ENCODE measurements at places on chromosomes 3 and 15.
A peak's percentile ranks its signal among the peaks of the same experiment; 100 is the strongest.

DNA sequence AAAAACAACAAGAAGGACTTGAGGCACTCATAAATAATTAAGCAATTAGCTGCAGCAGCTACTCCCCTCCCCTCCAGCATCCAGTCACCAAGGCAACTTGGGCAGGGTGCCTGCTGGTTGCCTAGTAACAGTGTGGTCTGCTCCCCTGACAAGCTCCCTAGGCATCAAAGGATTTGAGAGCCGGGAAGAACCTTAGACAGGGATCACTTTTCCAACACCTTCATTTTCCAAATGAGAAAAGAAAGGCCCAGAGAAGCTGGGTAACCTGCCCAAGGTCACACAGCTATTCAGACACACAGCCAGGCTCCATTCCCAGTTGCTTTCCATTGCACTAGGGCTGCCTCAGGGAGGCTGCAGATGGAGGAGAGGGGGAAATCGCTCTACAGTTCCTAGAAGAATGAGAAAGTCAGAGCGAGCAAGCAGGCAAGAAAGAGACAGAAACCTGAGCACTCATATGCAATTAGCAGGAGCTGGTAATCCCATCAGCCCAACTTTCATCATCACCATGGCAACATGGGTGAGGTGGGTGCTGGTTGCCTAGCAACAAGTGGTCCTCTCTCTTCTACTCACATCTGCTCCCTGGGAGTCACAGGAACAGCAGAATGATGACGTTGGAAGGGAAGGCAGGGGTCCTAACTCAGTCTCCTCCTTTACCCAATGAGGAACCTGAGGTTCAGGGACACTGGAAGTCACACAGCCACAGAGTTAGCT is 3.6 kb upstream of the EIF4E3 start:
- DNase-seq = peak; percentile 19

GRCh38 chr3:78497021-78497420 is 1270.8 kb downstream of the ROBO1 start:
- no peak for DNase-seq

- no peak for DNase-seq
These were observed 2.9 kb downstream of the POLQ start for GRCh38 chr3:121542924-121543323.

DNA sequence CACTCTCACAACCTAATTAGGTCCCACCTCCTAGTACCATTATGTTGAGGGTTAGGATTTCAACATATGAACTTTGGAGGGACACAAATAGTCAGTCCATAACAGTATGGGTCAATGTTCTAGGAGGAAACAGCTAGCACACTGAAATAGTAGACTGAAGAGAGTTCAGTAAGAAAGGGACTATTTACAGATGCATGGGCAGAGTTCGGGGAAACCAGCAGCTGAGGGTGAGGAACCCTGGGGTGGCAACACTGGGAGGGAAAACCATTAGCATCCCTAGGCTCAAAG is 78.0 kb upstream of the PXYLP1 start:
- DNase-seq = no peak

GRCh38 chr3:195704433-195704999 is 16.3 kb upstream of the MUC20 start:
- DNase-seq = no peak

DNA sequence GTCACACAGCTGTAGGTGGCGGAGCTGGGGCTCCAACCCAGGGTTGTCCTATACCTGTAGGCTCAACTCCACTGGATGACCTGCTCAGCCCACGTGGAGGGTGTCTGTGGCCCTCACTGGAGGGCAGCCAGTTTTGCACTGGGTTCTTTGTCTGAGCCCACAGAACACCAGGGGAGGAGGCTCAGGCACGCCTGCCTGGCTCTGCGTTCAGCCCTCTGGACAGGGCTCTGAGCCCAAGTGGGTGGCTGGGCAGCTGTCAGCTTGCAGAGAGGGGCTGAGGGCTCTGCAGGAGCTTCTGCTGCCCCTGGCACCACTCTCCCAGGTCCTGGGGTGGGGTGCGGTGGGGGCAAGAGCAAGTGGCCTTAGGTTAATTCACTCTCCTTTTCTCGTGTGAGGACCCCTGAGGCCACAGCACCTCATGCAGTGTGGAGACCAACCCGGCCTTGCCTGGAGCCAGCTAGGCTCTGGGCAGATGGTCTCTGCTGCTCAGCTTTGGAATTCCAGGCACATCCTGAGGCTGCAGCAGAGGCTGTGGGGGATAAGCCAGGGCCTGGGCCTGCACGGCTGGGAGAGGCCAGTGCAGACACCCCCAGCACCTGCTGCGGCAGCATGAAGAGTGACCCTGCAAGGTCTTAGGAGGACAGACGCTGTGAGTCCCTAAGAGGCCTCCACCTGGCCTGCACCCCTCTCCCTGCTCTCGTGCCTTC is 23.5 kb downstream of the DUSP7 start:
- no peak for DNase-seq

- DNase-seq = no peak
These were observed 16.4 kb downstream of the SLCO2A1 start for GRCh38 chr3:134013280-134013679.

GRCh38 chr15:48354694-48355303 is 23.6 kb downstream of the DUT start:
- DNase-seq = no peak

DNA sequence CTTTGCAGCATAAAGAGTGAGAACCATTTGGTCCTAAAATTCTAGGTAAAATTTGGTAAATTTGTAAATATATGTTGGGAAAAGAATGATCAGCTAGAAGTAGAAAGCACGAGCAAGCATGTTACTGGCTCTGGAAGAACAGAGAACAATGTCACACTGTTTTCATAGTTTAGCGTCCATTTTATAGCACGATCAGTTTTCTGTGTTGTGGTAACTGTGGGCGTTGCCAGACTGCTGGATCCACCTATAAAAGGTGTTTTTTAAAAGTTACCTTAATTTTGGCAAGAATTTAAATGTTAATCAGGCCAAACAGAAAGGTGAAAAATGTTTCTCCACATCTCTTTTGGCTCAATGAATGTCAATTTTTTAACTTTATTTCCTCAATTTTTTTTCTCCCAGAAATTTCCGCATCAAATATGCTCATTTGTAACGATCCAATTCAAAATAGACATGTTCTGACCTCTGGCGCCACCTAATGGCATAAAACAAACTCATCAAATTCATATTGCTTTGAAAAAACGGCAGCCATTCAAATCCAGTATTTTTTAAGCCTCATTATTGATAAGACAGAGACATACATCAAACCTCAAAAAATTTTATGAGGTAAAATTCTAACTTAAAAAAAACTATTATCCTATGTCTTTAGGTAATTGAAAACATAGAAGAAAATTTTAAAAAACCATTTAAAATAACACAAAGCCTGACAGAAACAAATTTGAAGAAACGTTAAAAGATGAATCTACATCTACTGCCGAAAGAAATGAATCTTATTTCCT is 5.5 kb upstream of the GP5 start:
- DNase-seq = peak; percentile 69

- DNase-seq = peak; percentile 24
These were observed 985 bp downstream of the TRPC1 start for GRCh38 chr3:142724682-142725356.

GRCh38 chr3:163768048-163768447 is 1310.2 kb downstream of the SI start:
- DNase-seq = no peak

DNA sequence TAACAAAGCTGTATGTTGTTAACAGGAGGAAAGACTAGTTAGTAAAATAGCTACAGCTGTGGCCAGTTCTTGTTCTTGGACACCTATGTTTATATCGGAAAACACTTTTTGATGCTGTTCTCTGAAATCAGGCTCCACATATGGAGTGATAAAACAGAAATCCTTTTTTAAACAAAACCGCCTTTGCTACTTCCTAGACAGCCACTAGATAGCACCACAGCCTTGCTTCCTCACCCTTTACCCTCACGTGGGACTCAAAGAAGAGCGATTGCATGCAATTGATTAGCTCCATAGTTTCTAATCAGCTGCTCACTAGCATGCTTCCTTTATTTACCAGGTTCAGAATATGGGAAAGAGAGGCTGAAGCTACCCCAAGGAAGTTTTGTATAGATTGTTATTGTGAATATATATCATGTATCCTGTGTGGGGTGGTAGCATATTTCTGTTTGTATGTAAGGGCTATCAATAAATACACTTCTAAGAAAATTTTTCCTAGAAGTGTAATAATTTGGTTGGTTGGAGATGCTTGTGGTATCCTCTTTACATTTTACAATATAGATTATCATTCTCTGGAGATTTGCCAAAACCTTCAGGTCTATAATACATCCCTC is 4.3 kb upstream of the MTFMT start:
- DNase-seq = peak; percentile 56

DNA sequence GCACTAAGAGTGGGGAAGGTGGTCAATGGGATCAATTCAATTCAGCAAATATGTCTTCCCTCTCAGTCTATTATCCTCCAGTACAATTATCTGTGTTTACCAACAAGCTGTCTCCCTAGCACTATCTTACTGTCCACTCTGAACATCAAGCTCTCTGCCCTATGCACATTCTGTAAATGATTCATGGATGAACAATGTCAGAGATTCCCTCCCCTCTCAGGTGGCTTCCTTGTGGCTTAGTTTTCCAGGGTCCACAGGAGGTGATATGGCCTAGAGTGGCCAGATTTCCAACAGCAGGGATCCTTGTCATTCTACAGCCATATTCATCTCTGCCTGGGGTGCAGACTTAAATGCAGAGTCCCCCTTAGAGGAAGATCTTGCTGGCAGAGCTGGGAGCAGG is 225.1 kb downstream of the UACA start:
- no peak for DNase-seq

DNA sequence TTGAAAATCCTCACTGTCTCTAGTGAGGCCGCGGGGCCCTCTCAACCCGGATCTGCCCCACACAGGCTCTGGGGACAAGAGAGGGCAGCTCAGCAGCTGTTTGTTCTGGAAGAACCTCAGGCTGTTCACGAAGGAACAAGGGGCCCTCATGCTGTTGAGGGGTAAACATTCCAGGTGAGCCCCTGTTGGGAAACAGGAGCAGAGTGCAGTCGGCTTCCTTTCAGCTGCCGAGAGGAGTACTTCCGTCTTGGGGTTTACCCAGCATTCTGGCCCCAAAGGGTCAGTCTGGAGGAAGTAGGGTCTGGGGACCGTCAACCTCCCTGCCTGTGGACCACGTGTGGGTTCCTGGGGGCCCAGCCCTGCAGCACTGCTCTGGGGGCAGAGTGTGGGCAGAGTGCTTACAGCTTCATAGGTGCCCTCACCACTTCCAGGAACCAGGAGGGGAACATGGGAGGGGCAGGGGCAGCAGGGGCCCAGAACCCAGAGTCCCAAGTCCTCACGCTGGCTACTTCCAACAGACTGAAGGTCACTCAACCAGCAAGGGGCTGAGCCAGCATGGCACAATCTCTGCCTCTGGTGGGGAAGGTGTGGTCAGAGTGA is 49.2 kb upstream of the CTSH start:
- DNase-seq = no peak

DNA sequence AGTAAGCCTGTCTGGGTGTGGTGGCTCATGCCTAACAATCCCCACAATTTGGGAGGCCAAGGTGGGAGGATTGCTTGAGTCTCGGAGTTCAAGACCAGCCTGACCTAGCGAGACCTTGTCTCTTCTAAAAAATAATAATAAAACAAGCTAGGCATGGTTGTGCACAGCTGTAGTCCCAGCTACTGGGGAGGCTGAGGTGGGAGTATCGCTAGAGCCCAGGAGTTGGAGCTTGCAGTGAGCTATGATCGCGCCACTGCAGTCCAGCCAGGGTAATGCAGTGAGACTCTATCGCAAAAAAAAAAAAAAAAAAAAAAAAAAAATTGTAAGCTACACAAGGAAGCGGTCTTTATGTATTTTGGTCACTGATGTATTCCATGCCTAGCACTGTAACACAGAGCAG is 242.4 kb upstream of the WNT5A start:
- DNase-seq = no peak

GRCh38 chr3:58608648-58609047 is 31.5 kb upstream of the FAM107A start:
- no peak for DNase-seq

GRCh38 chr15:96254173-96254572 is 76.3 kb upstream of the NR2F2 start:
- no peak for DNase-seq

DNA sequence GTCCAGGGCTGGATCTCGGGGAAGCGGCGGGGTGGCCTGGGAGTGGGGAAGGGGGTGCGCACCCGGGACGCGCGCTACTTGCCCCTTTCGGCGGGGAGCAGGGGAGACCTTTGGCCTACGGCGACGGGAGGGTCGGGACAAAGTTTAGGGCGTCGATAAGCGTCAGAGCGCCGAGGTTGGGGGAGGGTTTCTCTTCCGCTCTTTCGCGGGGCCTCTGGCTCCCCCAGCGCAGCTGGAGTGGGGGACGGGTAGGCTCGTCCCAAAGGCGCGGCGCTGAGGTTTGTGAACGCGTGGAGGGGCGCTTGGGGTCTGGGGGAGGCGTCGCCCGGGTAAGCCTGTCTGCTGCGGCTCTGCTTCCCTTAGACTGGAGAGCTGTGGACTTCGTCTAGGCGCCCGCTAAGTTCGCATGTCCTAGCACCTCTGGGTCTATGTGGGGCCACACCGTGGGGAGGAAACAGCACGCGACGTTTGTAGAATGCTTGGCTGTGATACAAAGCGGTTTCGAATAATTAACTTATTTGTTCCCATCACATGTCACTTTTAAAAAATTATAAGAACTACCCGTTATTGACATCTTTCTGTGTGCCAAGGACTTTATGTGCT is 527 bp downstream of the B2M start:
- peak; percentile 69 for DNase-seq

- DNase-seq = no peak
These were observed 60.6 kb downstream of the WNT5A start for GRCh38 chr3:55426486-55426885.

- DNase-seq = no peak
These were observed 2.0 kb downstream of the NGLY1 start for GRCh38 chr3:25781145-25781757.

GRCh38 chr15:100686725-100687473 is 84.5 kb downstream of the ASB7 start:
- no peak for DNase-seq

GRCh38 chr3:57917601-57918000 is 90.6 kb upstream of the FLNB start:
- DNase-seq = no peak

GRCh38 chr3:98433764-98434163 is 29.2 kb upstream of the OR5K1 start:
- no peak for DNase-seq

- DNase-seq = no peak
These were observed 32.3 kb upstream of the AMOTL2 start for GRCh38 chr3:134406331-134407238.

DNA sequence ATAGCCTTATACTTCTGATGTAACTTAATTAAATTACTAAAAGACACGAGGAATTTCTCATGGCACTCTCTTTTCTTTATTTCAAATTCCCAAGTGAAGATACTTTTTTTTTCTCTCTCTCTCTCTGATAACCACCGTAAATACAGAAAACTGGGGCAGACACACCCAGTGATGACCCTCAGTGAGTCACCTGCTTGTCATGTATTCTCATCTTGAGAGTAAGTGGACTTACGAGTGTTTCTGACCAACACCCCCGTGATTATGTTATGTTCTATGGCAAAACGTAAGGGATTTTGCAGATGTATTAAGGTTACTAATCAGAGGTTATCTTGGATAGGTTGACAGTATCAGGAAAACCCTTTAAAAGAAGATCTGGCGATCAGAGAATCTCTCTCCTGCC is 348.8 kb upstream of the ZNF717 start:
- DNase-seq = no peak
